ENCODE measurements at places on chromosomes 6 and 20.
A peak's percentile ranks its signal among the peaks of the same experiment; 100 is the strongest.

- DNase-seq = peak; percentile 72
Observed at GRCh38 chr20:50267041-50267865, 76.6 kb downstream of the CEBPB start.

DNA sequence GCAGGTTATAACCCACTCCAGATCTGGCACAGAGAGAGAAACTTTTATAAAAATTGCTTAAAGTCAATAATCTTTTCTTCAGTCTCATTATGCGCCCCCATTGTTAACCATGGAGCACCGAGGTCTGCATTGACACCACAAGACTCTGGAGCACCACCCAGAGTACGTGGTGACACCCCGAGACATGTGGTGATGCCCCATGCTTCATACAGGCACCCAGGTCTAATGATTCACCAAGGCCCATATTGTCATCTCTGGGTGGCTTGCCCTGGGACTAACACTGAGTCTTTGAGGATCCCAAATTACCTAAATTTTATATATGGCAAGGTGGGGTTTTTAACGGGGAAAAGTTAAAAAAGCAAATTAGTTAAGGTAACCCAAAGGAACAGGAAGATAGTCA lies 31.1 kb downstream of the CD109 start:
- no peak for DNase-seq

DNA sequence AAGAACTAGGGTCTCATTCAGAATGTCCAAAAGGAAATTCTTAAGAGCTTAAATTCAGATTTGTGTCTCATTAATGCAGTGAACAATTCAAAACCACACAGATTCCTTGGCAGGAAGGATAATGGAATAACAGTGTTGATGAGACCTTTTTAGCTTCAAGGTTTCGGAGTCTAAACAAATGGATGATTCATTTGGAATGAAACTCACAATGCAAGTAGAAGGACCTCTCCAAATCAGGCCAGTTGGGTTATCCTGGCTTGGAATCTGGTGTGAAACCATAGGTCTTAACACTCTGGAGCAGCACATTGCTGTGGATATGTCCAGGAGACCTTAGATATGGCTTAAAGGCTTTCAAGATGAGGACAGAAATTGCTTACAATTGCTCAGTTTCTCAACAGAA lies 44.9 kb downstream of the KCTD20 start:
- peak; percentile 40 for DNase-seq

DNA sequence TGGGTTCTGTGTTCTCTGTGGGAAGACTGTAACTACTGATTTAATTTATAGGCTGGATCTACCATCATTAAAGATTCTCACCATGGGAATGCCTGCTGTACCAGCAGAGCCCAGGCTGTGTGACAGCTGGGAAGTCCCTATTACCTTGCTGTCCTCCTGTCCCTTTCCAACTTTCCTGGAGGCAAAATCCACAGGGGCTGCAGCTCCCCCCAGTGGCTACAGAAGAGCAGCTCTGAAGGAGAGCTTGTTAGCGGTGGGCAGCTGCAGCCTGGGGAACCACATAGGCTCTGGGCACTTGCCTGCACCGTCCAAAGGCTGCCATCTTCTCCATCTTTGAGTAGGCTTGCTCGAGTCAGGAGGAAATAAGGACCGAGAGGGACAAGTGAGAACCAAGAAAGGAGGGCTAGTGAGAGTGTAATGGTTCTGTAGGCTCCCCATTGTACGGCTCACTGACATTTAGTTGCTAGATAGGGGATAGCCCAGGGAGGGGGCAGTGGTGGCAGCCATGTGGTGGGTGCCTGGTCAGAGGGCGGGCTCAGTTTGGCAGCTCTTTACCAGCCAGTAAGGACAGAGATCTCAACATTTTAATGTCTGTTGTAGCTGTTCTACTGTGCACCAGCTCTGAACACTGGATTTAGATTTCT lies 155.1 kb upstream of the MLIP start:
- peak; percentile 65 for DNase-seq

DNA sequence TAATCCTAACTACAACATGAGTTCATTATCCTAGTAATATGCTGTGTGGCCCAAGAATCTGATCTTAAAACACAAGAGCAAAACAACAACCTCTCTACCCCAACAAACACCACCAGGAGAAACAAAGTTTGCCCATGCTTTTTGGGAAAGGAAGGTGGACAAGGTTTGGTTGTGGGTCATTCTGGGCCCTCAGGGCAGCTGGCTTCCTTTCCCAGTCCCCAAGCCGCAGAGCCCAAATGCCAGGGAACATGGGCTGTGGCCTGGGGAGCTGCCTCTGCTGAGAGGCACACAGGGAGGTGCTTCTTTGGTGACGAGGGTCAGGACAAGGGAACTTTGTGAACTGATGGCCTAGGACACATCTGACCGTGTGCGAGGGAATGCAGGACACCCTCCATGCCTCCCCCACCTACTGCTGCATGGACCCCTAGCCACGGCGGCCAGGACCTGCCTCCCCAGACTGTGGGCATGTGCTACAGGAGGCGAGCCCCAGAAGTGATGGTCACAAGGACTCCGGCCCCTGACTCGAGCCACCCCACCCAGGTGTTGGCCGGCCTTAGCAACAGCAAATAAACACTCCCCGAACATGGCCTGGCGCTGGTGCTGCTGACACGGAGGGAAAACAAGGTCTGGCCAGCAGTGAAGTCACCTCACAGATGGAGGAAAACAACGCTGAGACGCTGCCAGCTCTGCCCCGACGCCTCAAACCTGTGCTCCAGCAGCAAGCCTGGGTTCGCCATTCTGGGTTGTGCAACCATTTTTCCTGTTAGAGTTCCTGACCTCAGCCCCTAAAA lies 55.6 kb downstream of the RRBP1 start:
- no peak for DNase-seq

DNA sequence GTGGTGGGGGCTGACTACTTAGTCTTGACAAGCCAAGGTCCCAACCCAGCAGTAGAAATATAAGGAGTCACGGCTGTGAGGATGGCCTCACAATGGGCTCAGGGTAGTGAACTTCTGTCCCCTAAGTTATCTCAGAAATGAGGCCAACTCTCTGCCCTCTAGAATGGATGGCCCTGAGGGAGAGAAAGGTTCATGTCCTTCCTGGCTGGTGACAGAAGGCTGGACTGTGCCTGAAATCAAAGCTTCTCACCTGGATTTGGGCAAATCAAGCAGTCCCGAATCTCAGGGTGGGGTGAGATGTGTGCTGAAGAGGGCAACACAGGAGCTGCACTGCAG lies 12.7 kb downstream of the RRP36 start:
- no peak for DNase-seq

Measured in fibroblast of skin of right quadriceps (primary cell).